Skin of body (tissue), 3 donors: ENCODE measurements at places on chromosomes 2 and 18. TPM values are rescaled to one million over a fixed set of nuclear protein-coding genes. Genes with fewer than 3 reads are reported as not detected.

CABLES1 gene
- total RNA-seq: 26.6 TPM

C2orf78 gene
- total RNA-seq: not detected

SCTR gene
- total RNA-seq: not detected

KLHL29 gene
- total RNA-seq: 6.9 TPM

IL1A gene
- 0.20 TPM for total RNA-seq

FLACC1 gene
- total RNA-seq: 2.9 TPM

SERPINB11 gene
- total RNA-seq: not detected

SKOR2 gene
- total RNA-seq: not detected

DNA sequence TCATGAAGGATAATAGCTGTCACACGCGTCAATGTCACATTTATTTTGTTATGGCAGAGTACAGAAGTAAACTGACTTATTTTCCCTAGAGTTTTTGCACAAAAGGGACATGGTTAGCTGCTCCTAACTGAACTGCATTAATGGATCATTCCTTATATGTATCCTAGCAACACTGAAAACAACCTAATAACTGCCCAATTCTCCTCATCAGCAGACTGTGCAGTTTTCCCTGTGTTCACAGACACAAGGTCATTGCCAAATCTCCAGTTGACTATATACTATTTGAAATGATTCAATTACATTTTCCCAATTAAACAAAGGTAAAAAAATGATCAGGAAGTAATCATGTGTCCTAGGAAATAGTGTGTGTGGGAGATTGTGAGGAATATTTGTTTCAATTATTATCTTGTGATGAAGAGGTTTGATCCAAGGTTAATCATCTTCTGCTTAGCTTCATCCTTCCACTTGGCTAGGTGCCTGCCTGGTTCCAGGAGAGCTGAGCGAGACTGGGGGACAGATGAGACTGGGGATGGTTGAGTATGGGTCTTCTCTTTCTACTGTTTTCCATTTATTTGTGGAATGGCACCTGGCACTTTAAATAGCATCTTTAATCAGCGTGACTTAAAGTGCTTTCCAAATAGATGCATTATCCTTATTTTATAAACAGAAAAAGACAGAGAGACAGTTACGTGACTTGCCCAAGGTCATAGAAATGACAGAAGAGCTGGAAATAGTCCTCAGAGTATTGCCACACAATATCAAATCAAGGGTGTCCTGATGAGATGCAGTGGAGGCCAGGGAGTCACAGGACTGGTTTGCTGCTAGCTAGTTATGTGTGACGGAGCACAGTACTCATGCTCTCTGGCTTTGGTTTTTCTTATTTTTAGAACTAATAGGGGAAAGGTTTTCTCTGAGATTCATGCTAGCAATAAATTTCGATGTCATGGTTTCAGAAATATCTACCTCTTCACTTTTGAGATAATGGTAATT is 335.6 kb downstream of the PIK3C3 start:
- no peak for DNase-seq

GRCh38 chr2:32061973-32062861 is 1.1 kb upstream of the SPAST start:
- DNase-seq: peak; percentile 37

- no peak for DNase-seq
Measured at GRCh38 chr18:23689616-23690504, 607 bp downstream of the LAMA3 start.

GRCh38 chr2:134232868-134233727 is 20.8 kb upstream of the MGAT5 start:
- DNase-seq: no peak

- peak; percentile 31 for DNase-seq
Measured at GRCh38 chr2:217256251-217256650, 396.4 kb upstream of the TNP1 start.

DNA sequence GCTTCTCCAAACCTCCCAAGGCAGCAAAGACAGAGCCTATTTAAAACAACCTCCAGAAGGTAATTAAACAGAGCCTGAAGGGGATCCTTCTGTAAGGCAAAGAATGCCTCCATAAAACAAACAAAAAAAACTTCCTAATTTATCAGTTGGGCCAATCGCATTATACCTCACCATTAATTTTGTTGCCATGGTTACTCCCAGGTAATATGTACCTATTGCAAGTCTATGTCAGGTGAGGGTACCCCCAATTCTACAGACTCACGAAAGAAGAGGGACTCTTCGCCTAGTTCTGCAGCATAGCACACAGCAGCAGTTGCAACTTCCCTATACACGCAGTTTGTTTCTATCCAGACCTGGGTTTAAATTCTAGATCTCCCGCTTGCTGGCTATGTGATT is 38.8 kb downstream of the SFXN5 start:
- DNase-seq: no peak

DNA sequence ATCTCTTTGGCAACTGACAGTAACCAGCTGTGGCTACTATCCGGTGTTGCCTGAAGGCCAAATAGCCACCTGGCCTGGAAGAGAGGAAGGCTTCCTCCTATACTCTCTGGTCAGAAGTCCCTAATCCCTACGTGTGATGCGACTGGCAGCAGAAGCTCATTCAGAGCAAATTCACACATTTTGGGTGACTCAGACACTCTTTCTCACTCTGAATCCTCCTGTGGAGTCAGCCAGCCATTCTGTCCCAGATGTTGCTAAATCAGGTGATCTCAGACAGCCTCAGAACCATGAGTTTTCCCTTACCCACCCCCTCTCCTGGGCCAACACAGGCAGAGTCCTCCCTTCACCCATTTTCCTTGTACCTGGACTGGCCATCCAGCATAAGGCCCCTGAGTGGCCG is 34.7 kb downstream of the CFAP53 start:
- DNase-seq: no peak

DNA sequence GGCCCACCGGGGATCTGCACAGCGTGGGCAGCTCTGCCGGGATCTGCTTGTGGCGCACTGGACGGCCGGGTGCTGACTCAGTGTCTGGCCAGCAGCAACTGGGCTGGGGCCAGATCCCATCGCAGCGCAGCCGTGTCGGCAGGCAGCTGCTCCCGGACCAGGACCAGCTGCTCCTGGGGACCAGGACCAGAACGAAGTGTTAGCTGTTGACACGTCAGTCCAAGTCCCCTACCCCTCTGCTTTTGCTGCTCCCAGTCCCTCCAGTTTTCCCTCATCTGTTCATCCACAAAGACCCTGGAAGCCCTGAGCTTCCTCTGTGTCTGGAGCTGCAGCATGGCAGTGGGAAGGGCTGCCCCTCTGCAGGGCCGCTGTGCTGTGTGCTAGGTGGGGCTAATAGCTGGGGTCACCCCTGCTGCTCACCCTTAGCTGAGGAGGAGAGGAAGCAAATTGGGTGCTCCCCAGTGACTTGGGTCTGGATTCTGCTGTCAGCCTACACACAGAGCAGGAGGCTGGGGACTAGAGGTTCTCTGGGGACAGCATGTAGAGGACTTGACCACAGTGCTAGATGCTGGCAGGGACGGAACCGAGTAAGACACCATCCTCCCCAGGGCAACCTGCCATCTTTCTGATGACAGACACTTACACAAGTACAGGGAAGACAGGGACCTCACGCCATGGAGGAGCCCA is 16.9 kb upstream of the KIF1A start:
- DNase-seq: no peak

DNA sequence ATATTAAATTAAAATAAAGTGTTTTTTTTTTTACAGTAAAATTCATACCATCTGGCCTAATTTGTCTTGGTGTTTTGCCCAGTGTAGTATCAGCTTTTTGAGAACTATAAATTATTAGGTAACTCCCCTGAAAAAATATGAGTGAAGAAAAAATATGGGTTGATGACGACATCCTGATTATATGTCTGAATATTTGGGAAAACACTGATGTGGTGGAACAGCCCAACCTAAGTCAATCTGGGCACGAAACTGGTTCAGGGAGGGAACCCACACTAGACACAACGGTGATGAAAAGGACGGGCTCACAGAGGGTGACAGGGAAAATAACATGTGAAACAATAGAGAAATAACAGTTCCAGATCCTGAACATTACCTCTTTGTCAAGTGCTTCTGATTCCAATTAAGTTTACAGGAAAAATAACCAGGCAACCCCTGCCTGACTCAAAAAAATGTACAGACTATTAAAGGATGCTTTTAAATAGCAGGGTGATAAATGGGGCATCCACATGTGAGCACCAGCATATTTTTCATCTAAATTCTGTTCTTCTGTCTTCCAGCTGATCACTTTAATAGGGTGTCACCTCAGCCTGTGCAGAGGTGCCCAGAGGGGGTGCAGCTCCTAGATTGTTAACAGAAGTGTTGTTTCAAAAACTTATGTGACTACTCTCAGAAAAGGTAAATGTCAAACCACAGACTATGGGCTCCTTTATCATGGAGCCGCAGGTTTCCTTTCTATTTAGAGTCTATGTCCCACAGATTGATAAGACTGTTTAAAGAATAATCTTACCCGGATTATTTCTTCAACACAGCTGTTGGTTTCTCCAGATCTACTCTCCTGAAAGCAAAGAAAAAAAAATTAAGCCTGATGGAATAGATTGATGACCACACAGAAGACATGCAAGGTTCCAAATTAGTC is 305.4 kb downstream of the AFF3 start:
- DNase-seq: peak; percentile 65

DNA sequence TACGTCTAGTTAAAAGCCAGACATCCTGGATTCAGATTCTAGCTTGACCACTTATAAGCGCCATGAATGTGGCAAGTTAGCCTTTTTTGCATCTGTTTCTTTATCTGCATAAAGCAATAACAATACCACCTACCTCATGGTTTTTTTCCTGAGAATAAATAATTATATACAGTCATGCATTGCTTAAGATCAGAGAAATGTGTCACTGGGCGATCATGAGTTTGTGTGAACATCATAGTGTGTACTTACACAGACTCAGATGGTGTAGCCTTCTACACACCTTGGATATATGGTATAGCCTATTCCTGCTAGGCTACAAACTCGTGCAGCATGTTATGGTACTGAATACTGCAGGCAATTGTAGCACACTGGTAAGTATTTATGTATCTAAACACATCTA is 84.7 kb upstream of the PELI1 start:
- no peak for DNase-seq

DNA sequence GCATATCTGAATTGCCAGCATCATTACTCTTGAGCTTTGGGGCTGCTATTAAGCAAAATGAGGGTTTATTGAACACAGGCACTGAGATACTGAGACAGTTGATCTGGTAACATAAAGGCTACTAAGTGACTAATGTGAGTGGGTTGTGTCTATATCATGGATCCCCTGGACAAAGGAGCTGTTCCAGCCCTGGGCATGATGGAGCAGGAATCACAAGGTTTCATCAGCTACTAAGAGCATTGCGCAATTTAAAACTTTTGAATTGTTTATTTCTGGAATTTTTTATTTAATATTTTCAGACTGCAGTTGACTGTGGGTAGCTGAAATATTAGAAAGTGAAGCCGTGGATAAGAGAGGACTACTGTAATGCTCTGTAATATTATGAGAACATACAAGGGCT is 73.5 kb downstream of the MGAT5 start:
- no peak for DNase-seq

DNA sequence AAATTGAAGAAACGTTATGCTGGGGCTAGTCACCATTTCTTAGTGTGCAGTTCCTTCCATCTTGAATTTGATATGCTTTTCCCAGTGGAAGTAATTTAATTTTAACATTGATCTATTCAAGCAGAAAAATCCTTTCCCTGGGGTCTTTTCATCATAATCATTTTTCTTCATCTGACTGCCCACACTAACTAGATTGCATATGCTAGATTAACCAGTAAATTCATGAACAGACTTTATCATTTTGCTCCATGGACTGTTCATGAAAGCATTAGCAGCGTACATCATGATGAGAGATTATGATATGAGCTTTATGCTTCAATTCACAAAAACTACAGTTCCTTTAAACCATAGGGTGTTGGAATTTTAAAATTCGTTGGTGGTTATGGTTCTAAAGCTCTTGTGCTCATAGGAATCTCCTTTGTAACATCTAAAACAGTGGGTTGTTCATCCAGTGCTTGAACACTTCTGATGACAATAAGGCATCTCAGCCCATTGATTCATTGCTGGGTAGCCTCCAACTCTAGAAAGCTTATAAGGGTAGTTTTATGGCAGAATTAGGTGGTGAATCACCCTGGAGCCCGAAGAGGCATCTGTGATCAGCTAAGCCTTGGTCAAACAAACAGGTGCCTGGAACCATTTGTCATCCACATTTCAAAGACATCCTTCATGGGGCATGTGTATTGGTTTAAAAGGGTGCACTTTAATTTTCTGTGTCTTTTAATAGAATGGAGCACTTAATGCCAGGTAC is 77.2 kb upstream of the NDUFV2 start:
- no peak for DNase-seq

- no peak for DNase-seq
Measured at GRCh38 chr18:63312737-63313395, 6.7 kb downstream of the BCL2 start.

GRCh38 chr2:235004329-235004903 is 52.6 kb downstream of the SH3BP4 start:
- no peak for DNase-seq

DNA sequence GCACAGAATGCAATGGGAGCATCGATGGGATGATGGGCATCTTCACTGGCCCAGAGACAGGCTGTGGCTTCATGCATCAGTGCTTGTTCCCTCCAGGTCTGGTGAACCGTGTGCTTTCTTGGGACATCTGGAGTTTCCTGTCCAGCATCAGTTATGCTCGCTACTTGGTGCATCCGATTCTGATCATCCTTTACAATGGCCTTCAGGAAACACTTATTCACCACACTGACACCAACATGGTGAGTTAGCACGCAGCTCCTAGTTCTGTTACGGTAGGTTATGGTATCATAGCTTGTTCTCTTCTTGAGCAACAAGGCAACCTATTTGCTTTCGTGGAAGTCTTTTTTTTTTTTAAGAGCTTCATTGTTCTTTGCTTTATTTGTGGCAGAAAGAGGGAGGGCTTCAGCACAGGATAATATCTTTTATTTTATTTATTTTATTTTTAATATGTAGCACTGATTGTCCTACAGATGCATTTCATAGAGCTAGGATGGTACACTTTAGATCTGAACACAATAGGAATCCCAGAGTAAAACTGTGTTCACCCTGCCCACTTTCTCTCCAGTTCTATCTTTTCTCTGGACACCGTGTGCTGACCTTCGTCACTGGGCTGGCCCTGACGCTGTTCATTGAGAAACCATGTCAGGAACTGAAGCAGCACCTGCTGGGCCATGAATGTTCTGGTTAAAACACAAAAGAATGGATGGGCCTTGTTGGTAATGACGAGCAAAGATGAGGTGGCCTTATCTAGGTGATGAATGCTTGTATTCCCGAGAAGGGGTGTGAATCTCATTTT is 71.2 kb upstream of the SEC11C start:
- DNase-seq: no peak
